CD4-positive, alpha-beta memory T cell (primary cell): ENCODE measurements at places on chromosomes 12 and 14.

DNA sequence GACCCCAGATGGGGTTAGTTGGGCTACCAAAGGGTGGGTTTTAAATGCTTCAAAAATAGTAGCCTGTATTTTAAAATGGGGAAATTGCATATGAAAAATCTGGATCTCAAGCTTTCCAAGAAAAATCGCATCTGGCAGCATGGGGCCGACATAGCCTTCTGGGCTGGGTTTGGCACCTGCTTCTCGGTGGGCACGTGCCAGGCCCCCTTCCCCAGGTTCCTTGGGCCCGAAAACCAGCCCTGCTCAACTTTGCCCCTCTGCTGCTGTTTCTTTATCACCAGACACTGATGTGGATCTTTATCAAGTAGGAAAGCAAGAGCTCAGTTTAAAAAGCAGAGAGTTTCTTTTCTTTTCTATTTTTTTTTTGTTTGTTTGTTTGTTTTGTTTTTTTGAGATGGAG lies 95.1 kb downstream of the DICER1 start:
- DNase-seq: no peak

DNA sequence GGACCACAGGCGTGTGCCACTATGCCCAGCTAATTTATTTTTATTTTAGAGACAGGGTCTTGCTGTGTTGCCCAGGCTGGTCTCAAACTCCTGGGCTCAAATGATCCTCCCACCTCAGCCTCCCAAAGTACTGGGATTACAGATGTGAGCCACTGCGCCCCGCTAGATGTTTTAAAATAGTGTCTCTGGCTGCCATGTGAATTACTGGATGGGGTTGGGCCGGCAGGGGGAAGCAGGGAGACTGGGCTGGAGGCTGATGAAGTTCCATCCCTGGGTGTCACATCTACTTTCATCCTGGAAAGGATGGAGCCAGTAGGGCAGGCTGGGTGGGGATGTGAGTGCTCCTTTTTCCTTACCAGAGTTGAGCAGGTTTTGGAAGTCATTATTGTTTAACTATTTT lies 46.1 kb downstream of the DNAH10 start:
- DNase-seq: no peak

DNA sequence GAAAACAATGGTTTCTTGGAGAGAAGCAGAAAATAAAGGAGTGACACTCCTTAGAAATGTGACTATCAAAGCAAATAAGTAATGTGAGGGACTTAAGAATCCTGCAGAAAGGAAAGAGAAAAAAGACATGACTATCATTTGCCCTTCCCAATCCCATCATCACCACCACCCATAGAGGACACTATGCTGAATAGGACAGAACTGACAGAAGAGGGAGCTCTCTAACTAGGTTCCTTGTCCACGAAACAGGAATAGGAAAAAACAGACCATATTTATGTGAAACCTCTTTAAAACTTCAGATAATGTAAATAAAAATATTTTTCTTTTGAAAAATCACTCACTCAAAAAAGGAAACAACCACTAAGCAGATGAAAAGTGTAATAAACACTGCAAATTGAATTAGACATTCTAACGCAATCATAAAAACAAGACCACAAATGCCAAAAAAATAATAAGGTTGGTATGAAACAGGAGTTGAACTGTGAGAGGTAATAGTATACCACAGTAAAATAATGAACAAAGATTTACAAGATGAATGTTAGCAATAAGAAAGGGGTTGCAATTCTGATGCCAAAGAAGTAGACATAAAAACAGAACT lies 24.1 kb downstream of the KLRD1 start:
- DNase-seq: peak; percentile 19

- no peak for DNase-seq
Measured at GRCh38 chr12:131415781-131416180, 295.1 kb upstream of the SFSWAP start.
